ENCODE measurements at places on chromosomes 5 and 9.
A peak's percentile ranks its signal among the peaks of the same experiment; 100 is the strongest.

DNA sequence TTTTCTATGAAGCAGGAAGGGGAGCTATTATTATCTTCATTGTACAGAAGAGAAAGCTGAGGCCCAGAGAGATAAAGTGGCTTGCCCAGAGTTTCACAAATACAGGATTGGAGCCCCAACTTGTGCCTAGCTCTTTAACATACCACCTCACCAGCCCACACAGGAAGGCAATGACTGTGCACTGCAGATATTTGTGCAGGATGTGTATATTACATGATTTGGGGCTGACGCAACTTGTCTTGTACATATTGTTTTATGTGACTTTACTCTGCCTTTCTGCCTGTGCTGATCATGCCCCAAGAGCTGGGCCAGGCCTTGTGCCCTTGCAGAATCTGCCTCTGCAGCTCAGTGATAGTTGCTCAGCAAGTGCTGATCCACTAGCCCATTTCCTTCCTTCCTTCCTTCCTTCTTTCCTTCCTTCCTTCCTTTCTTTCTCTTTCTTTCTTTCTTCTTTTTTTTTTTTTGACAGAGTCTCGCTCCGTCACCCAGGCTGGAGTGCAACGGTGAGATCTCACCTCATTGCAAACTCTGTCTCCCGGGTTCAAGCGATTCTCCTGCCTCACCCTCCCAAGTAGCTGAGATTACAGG lies 106.6 kb upstream of the TBCA start:
- DNase-seq, result no peak

GRCh38 chr9:110969971-110970386 lies 68.3 kb downstream of the LPAR1 start:
- DNase-seq, result no peak

GRCh38 chr5:380701-381309 lies 59.3 kb downstream of the AHRR start:
- no peak for DNase-seq

DNA sequence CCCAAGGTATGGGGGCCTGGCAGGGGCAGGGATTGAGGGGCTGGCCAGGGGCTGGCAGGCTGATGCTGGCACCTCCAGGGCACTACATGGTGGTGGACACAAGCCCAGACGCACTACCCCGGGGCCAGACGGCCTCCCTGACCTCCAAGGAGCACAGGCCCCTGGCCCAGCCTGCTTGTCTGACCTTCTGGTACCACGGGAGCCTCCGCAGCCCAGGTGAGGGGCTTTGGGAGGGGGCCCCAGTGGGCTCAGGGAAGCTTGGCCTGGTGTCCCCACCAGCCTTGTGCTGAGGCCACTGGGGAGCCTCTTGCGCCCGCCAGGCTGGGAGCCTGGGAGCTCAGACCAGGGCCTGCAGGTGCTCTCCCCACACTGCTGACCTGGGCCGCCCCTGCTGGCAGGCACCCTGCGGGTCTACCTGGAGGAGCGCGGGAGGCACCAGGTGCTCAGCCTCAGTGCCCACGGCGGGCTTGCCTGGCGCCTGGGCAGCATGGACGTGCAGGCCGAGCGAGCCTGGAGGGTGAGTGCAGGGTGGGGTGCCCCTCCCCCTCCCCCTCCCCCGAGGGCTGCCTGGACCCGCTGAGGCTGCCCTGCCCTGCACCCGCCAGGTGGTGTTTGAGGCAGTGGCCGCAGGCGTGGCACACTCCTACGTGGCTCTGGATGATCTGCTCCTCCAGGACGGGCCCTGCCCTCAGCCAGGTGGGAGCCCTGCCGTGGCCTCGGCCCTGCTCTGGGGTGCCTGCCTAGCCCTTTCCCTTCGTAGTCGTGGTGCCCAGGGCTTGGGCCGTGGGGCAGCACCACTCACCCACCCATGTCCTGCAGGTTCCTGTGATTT lies 5.7 kb downstream of the MAMDC4 start:
- no peak for DNase-seq

GRCh38 chr9:111481885-111482636 lies 2.1 kb downstream of the ECPAS start:
- peak; percentile 53 for DNase-seq

DNA sequence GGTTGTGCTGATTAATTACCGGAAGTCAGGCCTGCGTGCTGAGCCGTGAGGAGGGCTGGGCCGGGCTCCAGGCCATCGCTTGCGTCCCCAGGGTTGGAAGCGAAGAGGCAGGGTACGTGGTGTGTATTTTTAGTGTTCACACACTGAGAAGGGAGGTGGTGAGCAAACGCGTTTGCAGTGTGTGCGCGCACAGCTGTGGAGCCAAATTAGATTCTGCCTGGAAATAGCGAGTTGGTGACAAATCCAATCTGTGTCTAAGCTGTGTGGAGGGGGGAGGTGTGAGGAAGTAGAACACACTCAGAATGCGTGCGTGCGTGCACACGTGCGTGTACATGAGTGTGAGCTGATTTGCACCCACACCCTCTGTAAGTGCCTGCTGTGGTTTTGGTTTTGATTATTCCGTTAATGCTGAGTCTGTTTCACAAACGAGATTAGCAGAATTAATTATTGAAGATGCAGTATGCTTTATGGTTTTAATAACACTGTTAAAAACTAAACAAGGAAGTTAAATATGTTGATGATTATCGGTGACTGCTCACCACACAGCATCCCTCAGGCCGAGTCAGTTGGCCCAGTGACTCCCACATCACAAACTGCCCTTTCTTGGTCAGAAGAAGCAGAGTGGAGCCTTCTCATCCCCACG lies 111.8 kb upstream of the FCN2 start:
- DNase-seq, result no peak

DNA sequence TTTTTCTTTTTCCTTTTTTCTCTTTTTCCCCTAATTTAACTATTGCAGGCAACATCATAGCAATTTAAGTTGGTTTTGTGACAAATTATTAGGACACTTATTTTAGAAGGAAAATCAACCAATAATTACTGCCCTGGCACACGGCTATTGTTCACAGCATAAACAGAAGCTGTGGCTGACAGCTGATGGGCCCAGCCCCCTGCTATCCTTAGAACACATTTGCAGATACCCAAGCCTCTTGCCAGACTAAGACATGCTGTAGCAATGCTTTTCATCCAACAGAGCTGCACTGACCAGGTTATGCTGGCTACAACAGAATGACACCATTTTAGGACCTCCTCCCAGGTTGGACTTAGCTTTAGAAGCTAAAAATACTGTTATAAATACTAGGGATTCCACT lies 852.7 kb upstream of the DMAC1 start:
- no peak for DNase-seq

DNA sequence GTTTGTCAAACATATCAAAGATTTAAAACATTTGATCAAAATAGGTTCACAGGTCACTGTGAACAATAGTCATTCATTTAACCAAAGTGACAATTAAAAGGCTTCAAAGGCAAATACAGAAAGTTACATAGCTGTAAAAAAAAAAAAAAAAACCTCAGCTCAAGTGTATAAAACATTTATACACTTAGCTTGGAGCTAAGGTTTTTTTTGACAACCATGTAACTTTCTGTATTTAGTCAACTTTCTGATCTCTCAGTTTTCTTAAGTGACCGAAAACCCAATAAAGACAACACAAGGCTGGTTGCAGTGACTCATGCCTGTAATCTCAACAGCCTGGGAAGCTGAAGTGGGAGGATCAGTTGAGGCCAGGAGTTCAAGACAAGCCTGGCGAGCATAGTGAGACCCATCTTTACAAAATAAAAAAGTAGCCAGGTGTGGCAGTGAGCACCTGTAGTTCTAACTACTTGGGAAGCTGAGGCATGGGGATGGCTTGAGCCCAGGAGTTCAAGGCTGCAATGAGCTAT lies 16.4 kb upstream of the UBTD2 start:
- no peak for DNase-seq

DNA sequence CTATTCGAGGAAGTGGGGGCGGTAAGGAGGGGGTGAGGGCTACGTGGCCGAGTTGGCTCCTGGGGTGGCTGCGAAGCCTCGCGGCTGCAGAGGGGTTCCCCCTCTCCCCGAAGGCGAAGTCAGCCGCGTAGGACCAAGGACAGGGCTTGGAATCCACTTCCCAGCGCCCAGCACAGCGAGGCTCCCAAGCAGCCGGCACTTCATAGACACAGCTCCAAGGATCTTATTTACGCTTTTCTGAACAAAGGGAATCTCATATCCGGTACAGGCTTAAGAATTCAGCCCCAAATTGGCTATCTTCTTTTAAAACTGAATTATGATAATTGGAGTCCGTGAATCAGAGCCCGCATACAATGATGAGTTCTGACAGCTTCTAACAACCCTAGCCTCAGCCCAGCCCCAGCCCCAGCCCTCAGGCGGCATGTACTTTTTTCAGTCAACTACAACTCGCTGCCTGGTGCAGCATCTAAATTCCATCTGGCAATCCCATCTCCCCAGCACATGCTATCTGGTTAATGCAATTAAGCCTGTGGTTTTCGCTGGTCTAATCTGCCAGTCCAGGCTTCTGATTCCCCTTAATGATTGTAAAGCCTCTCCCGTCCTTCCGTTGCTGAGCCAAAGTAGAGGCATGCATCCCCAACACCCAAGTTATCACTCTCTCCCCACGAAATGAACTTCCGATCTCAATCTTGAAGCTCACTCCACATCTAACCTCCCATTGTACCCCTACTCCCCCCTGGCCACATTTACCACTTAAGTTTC lies 1.0 kb downstream of the ELAVL2 start:
- peak; percentile 89 for DNase-seq

DNA sequence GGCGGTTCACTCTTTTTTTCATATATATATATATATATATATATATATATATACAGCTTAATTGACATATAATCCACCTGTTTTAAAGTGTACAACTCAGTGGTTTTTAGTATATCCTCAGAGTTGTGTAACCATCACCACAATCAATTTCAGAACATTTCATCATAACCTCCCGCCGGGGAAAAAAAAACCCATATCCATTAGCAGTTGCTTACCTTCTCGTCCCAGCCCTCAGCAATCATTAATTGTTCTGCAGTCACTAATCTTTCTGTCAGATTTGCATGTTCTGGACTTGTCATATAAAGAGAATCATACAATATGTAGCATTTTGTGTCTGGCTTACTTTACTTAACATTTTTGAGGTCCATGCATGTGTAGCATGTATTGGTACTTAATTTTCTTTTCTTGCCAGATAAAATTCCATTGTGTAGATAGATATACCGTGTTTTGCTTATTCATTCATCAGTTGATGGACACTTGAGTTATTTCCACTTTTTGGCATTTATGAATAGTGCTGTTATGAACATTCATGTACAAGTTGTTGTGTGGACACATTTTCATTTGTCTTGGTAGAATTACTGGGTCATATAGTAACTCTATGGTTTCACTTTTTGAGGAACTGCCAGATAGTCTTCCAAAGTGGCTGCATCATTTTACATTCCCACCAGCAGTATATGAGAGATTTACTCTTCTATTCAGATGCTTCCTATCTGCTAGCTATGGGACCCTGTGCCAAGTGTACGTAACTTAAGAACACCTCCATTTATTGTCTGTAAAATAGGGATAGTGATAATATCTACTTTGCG lies 3.5 kb upstream of the RNF145 start:
- no peak for DNase-seq

DNA sequence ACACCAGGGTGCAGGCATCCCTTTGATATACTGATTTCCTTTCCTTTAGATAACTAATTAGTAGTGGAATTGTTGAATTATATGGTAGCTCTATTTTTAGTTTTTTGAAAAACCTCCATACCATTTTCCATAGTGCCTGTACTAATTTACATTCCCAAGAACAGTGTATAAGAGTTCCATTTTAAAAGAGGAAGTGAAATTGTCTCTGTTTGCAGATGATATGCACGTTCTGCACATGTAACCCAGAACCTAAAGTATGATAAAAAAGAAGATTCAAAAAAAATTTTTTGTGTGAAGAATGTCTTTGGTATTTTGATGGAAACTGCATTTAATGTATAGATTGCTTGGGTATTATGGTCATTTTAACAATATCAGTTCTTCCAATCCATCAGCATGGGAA lies 424.0 kb upstream of the CCNH start:
- no peak for DNase-seq

- DNase-seq, result no peak
These were observed 39.7 kb downstream of the RAPGEF6 start for GRCh38 chr5:131595088-131596033.

GRCh38 chr5:5882706-5883105 lies 460.2 kb downstream of the ICE1 start:
- no peak for DNase-seq

GRCh38 chr5:91025956-91026355 lies 357.2 kb downstream of the ARRDC3 start:
- DNase-seq, result no peak

DNA sequence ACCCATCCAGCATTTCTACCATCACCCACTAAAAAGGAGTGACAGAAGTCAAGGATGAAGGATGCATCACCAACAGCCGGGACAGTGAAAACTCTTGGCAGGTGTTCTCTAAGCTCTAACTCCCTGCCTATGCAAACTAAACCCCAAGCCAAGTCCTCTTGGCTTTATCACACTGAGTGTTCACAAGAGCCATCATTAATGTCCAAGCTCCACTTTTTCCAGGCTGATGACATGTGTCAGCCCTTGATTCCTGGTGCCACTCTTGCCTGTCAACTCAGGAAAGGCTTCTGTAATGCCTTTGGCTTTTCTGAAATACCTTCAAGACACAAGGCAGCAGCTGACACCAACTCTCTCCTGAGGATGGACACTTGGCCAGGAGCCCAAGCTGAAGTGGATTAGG lies 86.9 kb downstream of the NR6A1 start:
- peak; percentile 97 for DNase-seq

DNA sequence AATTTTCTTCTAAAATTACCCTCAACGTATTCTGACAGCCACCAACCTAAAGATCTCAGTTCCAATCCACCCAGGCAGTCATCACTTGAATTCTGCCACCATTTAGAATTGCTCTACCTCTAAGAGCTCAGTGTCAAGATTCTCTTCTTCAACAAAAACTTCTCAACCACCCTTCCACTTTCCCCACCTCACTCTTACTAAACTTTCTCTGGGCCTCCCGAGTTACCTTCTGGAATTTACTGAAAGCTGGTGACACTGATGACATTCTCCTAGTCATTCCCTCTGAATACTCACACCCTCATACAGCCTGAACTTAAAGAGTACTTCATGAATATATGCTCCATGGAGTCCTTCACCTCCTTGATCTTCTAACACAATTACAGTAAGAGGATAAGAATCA lies 209.5 kb downstream of the TSSK1B start:
- DNase-seq, result no peak

- no peak for DNase-seq
These were observed 5.5 kb downstream of the FSTL4 start for GRCh38 chr5:133606835-133607234.

DNA sequence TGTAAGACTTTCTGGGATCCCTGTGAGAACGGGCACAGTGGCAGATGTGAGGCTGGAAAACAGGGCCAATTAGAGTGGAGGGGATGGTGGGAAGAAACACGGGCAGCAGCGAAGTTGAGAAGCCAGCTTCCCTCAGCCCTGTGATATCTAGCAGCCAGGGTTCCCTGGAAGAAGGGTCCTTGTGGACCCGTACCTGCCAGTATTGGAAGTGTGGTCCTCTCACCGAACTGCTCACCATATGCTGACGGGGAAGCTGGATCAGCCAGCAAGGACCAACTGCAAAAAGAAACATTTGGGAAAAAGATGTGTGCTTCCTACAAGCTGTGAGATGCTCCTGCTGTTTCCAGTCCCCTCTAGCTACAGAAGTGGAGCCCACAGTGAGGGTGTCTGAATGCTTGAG lies 13.6 kb downstream of the CKMT2 start:
- DNase-seq, result no peak

- no peak for DNase-seq
These were observed 106.0 kb upstream of the RPS23 start for GRCh38 chr5:82384034-82384750.

- no peak for DNase-seq
These were observed 105.1 kb downstream of the CEMIP2 start for GRCh38 chr9:71663216-71663615.

GRCh38 chr5:72066705-72067107 lies 40.6 kb upstream of the MAP1B start:
- no peak for DNase-seq

Data from NCI-H524 treated with DMSO at 0.1 percent for 48 hours (cell line).